ENCODE measurements at places on chromosomes 12 and 14.

DNA sequence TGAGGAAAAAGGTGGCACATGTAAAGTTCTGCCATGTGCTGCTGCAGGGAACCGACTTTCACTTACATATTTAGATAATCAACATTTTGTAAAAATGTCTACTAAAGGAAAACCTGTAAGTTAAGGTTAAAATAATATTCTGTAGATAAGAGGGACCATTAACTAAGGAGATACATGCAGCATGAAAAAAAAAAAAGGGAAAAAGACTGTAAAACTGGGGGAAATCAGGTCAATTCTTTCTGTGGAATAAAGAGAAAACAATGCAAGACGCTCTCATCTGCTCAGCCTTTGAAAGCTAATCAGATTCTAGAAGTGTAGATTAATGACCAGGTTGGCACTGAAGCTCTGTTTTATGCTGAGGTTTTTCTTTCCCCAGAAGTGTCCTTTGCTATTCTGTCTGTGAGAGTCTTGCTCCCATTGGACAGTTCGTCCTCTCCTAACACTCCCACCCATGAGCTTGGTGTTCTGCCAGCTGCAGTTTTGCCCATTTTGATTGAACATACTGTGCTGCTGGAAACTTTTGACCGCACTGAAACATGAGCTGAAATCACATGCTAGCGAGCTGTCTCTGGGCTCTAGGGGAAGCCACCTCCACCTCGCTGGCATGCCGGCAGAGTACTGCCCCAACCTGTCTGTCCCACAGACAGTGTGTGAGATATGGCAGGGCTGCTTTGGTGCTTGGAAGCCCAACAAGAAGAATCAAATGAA lies 39.7 kb downstream of the PPTC7 start:
- DNase-seq = no peak

DNA sequence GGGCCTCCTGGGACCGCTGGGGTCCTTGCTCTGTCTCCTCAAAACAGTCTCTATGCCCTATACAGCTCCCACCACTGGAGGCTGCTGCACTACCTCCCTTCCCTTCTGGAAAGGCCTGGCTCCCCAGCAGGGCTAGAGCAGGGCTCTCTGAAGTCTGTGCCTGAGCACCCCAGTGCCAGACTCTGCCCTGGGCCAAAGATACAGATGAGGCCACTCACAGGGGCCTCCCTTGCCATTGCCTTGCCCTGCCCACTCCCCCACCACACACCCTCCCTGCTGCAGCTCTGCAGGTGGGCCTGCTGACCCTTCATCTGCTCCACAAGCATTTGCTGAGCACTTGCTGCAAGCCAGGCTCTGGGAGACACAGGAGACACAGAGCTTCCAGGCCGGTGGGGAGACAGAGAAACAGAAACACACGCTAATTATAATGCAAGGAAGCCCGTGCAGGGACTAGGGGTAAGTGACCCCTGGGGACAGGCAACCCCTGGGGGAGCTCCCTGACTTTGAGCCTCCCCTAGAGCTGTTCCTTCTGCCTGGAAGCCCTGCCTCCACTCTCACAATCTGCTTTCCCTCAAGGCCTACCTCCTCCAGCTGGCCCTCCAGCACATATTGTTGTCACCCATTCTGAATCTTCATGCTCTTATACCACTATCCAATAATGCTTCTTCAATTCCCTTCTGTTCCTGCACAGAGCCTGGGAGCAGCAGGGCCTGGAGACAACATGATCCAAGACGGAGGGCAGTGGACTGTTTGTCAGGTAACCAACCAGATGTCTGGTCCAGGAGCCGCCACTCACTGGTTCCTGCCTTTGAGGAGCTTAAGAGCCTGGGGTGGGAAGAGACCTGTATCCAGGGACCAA lies 32.6 kb upstream of the PNMA1 start:
- no peak for DNase-seq

GRCh38 chr14:87868920-87869319 lies 124.1 kb downstream of the GALC start:
- DNase-seq = no peak

DNA sequence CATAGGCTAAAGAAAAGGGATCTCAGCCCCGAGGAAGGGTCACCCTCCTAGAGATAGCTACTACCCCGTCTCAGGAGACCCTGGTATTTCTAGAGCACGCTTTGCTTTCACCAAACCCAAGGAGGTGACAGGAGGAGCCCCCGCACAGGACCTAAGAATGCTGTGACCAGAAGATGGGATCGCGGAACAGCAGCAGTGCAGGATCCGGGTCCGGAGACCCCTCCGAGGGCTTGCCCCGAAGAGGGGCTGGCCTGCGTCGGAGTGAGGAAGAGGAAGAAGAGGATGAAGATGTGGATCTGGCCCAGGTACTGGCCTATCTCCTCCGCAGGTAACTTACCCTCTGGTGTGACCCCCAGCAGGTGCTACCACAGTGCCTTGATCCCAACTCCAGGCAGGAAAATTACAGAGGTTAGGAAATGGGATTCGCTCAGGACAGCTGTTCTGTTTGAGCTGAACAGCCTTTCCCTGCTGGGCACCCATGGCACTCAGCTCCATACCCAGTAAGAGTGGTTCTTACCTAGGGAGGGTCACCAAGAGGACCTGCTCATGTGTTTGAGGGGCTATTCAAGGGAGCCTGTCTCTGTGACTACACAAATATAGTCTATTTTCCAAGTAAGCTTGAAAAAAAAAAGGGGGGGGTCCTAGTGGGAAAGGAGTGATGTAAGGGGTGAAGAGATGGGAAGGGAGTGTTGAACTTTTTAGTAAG lies 826 bp upstream of the NRL start:
- no peak for DNase-seq

- DNase-seq = no peak
These were observed 314.5 kb upstream of the GARIN6 start for GRCh38 chr12:99332936-99333591.

GRCh38 chr12:120276734-120277133 lies 11.2 kb upstream of the PXN start:
- DNase-seq = no peak

DNA sequence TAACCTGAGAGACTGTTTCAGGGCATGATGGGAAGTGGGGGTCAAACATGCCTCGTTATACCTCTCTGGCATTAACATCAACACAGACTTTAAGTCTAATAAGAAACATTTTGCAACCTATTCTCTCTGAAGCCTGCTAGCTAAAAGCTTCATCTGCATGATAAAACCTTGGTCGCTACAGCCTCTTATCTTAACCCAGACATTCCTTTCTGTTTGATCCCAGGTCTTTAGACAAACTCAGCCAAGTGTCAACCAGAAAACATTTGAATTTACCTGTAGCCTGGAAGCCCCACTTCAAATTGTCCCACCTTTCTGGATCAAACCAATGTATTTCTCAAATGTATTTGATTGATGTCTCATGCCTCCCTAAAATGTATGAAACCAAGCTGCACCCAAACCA lies 9.1 kb downstream of the PPP2R3C start:
- DNase-seq = no peak

- DNase-seq = peak; percentile 9
These were observed 198.2 kb downstream of the TSPAN9 start for GRCh38 chr12:3275171-3276041.

GRCh38 chr14:86124328-86124727 lies 594.4 kb downstream of the FLRT2 start:
- DNase-seq = no peak

DNA sequence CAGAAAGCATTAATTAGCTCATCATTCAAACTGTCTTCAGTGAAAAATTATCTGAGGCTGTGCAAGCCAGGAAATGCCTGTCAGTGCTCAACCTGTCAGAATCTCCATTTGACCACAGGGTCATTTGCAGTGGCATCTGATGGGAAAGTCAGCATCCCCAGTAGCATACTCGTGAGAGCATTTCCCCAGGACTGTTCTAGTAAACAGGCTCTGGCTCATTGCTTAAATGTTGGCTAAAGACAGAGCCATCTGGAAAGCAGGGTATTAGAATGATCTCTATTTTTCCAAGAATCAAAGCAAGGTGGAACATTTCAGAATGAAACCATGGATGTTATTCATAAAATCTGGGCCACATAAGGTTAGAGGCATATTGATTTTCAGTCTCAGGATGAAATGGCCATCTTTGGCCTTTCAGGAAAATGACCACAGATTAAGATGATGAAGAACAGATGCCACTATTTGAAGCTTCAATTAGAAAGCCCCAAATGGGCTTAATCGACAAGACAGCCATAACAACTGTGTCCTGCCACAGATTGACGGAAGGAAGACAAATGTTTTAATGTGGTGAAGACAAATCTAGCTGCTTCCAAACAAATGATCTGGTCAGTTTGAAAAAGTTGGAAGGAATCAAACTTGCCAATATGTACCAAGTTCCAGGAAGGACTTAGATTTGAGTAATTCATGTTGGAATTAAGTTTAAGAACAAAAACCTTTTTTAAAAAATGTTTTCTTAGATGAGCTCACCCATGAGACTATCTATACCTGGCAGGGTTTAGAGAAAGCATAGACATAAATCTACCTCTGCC lies 94.0 kb upstream of the FAR2 start:
- no peak for DNase-seq
